ENCODE measurements at places on chromosomes 13 and 19. TPM values are rescaled to one million over a fixed set of nuclear protein-coding genes. Genes with fewer than 3 reads are reported as not detected.

DNA sequence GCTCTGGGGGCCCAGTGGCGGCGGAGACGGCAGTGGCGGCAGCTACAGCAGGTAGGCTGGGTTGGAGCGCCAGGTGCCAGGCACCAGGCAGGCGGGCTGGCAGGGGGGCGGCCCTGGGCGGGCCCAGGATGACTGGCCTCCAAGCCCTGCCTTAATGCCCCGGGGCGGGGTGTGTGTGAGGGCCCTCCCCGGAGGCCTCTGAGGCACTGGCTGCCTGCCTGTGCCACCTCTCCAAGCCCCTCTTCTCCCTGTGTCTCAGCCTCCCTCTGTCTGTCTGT, at the start of gene KLK11:
TSS of gene KLK11 (minus strand) at position 63 of the 278 bp plus-strand sequence. CDS start 985 bp downstream, outside the sequence.
- no peak for DNase-seq

KCNJ14 gene
- total RNA-seq = 0.19 TPM

CEACAM6 gene
- total RNA-seq = not detected

- DNase-seq = no peak
Measured at GRCh38 chr19:33465834-33466233, 55.8 kb downstream of the PEPD start.

DNA sequence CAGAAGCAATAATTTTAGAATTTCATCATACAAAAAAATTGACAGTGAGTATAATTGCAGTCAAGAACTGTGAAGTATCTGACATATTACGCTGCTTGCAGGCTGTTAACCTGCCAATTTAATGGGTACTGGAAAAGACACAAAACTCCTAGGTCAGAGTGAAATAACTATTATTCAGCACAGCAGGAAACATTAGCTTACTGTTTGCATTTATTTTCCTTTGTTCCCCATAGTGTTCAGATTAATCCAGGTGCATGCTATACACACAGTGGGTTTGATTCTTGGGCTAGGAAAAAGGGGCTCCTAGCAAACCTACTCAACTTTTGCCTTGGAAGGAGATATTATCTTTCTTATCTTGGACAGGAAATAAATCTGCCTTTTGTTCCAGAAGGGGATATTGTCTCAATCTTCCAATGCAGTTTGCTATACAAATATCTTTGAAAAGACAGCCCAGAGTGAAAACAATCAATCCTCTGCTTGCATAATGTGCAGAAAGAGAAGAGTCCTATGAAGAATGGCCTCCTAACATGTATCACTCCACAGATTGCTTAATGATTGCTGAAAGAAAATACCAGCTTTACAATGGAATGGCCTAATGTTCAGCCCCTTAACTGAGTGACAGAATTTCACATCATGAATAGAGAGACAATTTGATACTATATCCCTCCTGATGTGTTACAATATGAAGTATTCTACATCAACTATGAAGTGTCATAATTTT, 443.4 kb downstream of the TBC1D4 start:
- DNase-seq = no peak

- DNase-seq = no peak
Measured at GRCh38 chr19:18611327-18612050, 1.2 kb upstream of the TMEM59L start.

ZNF28 gene
- 2.5 TPM for total RNA-seq

DNA sequence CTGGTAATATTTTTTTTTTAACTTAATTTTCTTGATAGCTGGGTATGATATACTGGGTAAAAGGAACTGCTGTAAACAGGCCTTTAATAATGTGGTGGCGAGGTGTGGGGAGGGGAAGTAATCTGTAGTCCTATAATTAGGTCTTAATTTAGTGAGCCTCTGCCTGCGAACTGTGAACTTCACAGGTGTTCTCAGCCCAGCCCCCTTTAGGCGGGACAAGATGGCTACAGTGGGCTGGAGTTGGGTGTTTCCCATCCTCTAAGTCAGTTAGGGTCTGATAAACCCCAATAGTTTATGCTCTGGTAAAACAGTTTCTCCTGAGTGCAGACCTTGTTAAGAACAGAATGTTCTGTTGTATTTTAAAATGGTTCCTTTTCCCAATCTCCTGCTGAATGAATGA, 97.6 kb upstream of the SERP2 start:
- DNase-seq = no peak

DNA sequence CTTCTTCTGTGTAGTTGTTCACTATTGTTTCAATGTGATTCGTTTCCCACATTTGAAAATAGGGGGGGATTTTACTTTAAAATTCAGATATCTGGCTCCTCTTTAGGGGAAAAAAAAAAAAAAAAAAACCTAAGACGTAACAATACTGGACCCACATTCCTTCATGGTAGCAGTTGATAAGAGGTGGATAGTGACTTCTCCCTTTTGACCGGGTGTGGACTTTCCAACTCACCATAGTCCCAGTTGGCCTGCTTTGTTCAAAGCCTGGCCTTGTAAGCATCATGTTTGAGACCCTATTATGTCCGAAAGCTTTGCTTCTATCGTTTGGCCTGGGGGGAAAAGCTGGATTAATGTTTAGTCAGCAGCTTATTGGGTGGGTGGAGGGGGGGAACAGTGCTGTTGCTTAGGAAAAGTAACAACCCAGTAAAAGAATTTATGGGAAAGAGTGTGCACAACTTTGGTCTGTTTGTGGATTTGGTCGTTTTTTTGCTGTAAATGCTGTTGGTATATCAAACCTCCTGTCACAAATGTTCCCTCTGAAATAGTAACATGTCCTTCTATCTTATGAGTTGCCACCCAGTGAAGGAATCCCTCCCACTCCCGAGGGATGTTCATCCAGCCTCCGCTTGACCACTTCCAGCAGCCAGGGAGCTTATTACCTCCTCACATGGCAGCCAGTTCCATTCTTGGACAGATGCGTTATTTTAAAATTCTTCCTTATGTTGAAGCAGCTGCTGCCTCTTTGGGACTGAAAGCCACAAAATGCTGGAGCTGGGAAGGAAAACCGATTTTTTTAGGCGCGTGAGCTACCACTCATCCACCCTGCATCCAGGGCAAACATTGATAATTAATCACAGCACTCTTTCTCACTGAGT, 10.4 kb downstream of the SAMD4B start:
- no peak for DNase-seq

DNA sequence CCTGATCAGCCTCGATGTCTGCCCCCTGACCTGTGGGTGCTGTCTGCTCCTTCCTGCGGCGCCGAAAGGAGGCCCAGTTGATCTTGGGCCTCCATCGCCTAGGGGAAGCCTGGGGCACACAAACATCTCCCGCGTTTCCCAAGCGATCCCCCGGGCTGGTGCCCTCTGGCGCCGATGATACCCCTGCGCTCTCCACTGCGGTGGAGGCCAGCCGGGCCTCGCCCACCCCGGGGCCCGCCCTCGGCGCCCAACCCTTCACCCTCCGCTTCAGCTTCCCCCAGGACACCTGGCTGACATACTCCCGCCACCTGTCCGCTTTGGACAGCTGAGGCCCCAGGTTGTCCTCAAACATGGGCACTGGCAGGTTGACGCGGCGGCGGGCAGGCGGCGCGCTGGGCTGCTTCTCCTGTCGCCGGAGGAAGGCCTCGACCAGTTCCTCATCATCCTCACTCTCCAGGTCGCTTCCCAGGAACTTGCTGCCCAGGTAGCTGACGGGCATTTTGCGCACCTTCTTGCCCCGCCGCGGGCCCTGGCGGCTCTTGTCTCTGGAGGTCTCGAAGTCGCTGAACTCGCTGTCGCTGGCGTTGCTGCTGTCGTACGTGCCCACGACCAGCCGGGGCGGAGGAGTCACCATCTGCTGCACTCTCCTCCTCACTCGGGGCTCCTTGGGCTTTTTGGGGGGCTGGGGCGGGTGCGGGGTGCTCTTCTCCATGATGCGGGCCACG, 1.3 kb downstream of the CCDC8 start:
- no peak for DNase-seq

DNA sequence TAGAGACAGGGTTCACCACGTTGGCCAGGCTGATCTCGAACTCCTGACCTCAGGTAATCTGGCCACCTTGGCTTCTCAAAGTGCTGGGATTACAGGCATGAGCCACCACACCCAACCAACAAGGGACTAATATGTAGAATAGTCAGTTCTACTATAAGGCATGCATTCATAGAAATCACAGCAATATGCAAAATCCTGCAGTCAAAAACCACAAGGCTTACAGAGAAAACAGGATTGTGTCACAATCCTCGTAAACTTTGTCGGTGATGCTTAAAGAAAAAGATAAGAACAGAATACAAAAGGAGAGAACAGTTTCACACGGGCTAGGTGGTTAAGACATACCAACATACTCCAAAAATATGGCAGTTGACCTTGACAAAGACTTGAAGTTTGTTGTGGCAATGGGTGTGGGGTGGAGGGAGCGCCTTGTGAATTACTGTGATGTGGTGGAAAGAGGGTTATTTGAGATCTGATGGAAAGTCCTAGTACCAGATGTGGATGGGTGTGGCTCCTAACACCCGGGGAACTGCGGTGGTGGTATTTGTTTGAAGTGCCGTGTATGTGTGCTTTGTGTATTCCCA, 12.4 kb downstream of the NOSIP start:
- DNase-seq = no peak

FRY gene
- 26.9 TPM for total RNA-seq
